8988T (cell line): ENCODE measurements at places on chromosomes 7 and 10.

GRCh38 chr7:156004265-156005201 is 192.3 kb upstream of the SHH start:
- DNase-seq: no peak

- DNase-seq: no peak
These were observed 9.3 kb downstream of the TMEM248 start for GRCh38 chr7:66930341-66930740.

- no peak for DNase-seq
These were observed 215.8 kb upstream of the PPP2R2D start for GRCh38 chr10:131685007-131685406.

- DNase-seq: no peak
These were observed 95.7 kb upstream of the ARMC3 start for GRCh38 chr10:22832066-22832602.

GRCh38 chr10:6570893-6571292 is 9.2 kb downstream of the PRKCQ start:
- no peak for DNase-seq

DNA sequence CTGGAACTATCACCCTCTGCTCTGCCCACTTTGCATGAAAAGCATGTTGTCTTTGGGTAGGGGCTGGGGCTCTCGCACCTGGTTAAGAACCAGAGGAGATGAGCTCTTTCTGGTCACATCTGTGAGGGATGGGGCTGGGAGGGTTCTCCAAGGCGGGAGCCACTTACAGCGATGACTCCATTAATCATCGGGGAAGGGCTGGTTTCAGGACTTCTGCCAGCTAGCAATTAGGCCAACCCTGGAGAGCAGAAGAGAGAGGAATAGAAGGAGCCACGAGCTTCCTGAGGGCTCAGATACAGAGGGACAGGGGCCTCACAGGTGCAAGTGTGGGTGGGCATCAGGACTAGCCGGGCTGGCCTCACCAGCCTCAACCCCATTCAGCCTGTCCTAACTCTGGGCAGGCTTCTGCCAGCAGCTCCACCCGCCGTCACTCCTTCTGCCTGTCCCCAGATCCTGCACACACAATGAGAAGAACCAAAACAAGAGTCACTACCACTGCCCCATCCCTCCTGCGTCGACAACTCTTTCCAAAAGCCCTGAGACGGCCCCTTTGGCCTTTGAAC is 8.4 kb downstream of the AQP1 start:
- DNase-seq: peak; percentile 1

DNA sequence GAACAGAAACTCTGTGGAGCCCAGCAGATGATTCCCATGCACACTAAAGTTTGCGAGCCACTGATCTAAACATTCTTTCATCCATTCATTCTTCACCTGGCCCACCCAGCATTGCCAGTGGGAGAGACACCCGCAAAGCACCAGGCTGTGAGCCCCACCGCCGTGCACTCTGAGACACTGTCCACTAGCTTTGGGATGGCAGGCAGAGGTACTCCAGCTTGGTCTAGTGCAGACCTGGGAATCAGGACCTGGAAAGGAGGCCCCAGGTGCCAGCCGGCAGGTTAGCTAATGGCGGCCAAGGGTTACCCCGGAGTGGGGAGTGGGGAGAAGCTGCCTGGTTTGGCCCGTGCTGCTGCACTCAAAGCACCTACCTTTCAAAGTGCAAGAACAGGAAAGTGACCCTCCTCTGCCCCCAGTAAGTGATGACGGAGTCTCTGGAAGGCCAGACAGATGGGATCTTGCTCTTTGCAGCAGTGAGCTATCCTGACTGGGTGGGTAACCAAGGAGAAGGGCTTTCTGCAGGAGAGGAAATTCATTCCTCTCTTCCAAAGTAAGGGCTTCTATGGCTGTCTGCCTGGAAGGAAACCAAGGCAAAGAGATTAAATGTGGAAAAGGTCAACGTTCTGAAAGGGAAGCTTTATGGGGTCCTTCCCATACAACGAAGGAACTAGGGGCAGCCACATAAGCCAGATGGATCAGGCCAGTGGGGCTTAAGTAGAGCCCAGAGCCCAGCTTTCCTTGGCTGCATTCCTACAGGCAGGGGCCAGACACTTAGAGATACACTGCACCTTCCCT is 74.2 kb upstream of the LRRC4 start:
- DNase-seq: no peak
